ENCODE measurements at places on chromosomes 5 and 9. TPM values are rescaled to one million over a fixed set of nuclear protein-coding genes. Genes with fewer than 3 reads are reported as not detected.

- H3K27me3 ChIP-seq = no peaks in the 10 kb centered on the region
- no peaks in the 10 kb centered on the region for H3K36me3 ChIP-seq
- no peak for DNase-seq
- no peaks in the 10 kb centered on the region for H3K4me1 ChIP-seq
- H3K27ac ChIP-seq = no peak overlapping the region
- no peak overlapping the region for H3K4me3 ChIP-seq
These were observed 12.2 kb upstream of the SLC2A6 start for GRCh38 chr9:133490865-133491655.

DNA sequence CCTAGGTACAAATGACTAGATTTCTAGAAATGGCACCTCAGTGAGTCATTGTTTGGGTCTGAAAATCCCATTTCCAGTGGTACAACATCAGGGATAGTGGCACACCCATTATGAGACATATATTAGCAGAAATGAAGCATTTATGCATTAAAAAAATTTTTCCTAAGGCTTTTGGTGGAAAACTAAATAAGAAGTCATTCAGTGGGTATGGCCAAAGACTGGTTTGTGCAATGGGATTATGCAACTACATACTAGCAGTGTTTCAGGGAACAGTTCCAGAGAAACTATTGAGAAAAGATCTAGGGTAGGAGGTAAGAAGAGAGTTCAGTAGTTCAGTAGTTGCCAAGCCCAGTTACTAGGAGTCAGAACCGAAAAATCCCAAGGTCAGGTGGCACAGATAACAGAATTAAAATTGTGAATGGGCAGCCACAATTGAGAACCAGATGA is 106.5 kb upstream of the HAPLN1 start:
- no peaks in the 10 kb centered on the region for H3K4me1 ChIP-seq
- no peak for DNase-seq
- no peak overlapping the region for H3K27ac ChIP-seq
- H3K36me3 ChIP-seq = no peaks in the 10 kb centered on the region

DNA sequence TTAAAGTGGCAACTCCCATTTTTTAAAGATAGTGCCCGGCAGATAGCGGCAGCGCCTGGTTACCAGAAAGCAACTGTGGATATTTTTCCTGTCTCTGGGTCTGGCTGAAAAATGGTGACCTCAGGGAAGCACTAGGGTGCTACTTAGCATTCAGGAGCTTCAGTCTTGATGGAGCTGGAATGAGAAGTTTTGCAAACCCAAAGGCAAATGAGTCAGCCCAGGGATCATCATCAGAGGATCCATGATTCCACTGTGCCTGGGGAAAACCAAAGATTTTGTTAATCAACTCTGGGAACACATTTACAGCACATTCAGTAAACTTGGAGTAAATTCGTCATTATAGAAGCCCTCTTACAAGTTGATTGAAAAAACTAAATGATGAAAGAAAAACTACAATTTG is 26.7 kb downstream of the F2R start:
- no peaks in the 10 kb centered on the region for H3K4me1 ChIP-seq
- DNase-seq = no peak
- H3K4me3 ChIP-seq = no peak overlapping the region
- H3K36me3 ChIP-seq = no peaks in the 10 kb centered on the region
- no peaks in the 10 kb centered on the region for H3K27me3 ChIP-seq

GRCh38 chr9:91060520-91061343 is 259.1 kb downstream of the SYK start:
- no peaks in the 10 kb centered on the region for H3K4me1 ChIP-seq
- H3K36me3 ChIP-seq = no peaks in the 10 kb centered on the region
- H3K27ac ChIP-seq = no peak overlapping the region
- H3K27me3 ChIP-seq = no peaks in the 10 kb centered on the region
- H3K4me3 ChIP-seq = no peak overlapping the region

- H3K27me3 ChIP-seq = no peaks in the 10 kb centered on the region
- H3K27ac ChIP-seq = no peak overlapping the region
- no peak for DNase-seq
- no peaks in the 10 kb centered on the region for H3K36me3 ChIP-seq
- peaks cover 23% of the 10 kb centered on the region for H3K4me1 ChIP-seq
These were observed 4.4 kb downstream of the SLC25A25 start for GRCh38 chr9:128072144-128073021.

DNA sequence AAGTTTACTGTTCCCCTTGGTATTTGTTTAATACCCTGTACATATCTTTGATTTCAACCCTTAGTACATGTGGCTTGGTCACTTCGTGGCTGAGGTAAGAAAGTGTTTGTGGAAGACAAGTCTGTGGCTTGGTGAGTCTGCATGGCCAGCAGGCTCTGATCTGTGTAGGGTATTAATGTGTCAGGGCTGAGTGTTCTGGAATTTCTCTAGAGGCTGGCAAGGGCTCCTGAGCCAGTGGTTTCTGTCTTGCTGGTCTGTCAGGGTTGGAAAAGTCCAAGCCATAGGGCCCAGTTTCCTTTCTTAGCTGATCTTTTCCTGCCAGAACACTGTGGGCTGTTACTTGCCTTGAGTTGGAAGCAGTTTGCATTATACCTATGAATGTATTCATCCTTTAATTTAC is 48.0 kb upstream of the FBXL7 start:
- no peak overlapping the region for H3K4me3 ChIP-seq
- no peaks in the 10 kb centered on the region for H3K4me1 ChIP-seq
- H3K36me3 ChIP-seq = no peaks in the 10 kb centered on the region
- no peak for DNase-seq
- H3K27ac ChIP-seq = no peak overlapping the region

Gene CDO1
- 18.4 TPM for total RNA-seq

Data from neural progenitor cell (in vitro differentiated cells).